ENCODE measurements at places on chromosomes 6 and 20.

DNA sequence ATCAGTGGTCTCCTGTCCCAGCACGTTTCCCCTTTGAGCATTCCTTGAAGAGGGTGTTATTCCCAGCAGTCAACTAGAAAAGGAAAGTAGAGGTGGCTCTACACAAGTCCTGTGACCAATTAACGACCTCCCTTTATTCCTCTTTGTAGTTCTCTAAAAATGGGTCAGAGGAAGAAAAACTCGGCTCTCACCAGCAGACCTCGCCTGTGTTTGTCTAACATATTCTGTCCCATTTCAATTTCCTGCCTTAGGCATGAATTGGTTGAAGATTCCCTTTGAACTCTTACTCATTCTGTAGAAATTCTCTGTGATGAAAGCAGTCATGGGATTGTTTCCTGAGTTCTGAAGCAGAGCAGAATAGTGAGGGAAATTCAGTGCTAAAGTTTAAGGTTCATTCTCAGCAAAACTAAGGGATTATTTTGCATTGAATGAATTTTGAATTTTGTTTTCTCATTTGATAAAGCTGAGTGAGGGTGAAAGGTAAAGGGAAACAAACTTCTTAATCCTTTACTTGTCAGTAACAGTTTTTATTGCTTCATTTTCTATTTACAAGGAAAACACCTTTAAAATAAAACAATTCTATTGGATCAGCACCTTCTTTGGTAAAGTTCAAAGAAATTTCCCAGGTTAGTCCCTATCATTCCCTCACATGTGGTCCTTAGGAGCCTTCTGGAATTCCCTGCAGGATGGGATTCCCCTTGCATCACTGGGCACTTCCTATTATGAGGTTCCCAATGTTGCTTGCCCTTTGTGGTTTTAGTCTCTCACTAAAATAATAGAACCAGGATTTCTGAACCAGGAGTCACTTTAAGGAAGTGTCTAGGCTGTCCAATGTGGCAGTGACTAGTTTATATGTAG, 105.8 kb downstream of the SLX4IP start:
- no peak for DNase-seq

DNA sequence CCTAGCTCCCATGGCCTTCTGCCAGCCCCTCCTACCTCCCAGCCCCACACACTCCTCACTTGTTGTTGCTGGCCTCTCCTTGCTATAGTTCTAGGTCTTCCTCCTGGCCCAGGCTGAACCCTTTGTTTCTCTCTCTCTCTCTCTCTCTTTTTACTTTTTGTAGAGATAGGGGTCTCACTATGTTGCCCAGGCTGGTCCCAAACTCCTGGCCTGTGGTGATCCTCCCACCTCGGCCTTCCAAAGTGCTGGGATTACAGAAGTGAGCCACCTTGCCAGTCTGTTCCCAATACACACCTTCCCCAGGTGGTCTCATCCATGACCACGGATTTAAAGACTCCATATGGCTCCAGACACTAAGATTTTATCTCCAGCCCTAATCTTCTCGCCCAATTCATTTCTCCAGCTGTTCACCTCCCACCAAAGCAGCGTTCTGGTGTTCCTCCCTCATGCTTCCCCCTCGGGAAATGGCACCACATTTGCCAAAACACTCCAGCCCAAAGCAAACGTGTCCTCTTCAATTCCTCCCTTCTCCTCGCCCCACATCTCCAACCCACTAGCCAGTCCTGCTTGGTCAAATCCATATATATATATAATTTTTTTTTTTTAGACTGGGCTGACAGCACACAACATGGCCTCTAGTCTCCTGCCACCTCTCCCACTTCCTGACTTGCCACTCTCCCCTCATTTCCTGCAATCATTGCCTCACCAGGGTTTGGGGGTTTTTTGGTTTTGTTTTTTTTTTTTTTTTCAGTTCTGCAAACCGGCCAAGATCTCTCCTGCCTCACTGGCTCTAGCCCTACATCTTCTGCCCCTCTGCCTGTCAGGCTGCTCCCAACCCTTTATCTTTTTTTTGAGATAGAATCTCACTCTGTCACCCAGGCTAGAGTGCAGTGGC, 104.4 kb downstream of the NCR2 start:
- DNase-seq = no peak

DNA sequence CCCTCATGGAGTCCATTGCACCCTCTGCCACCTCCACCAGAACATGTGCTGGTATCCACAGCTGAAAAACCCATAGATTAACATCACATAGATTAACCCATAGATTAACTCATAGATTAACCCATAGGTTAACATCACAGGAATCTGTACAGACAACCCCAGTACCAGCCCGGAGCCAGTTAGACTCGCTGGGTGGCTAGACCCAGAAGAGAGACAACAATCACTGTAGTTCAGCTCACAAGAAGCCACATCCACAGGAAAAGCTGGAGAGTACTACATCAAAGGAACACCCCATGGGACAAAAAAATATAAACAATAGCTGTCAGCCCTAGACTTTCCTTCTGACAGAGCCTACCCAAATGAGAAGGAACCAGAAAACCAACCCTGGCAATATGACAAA, 25.1 kb downstream of the SERPINB9 start:
- DNase-seq = no peak

DNA sequence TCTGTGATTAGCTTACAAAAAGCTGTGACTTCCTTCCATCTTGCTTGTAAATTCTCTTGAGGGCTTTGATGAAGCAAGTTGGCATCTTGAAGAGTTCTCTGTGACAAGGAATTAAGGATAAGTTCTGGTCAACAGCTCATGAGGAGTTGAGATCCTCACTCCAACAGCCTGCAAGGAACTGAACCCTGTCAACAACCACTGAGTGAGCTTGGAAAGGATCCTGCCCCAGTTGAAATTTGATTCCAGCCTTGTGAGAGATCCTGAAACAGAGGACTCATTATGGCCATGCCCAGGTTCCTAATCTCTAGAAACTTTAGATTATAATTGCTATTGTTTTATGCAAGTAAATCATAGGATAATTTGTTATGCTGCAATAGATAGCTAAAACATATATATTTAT, 133.7 kb downstream of the PTCHD4 start:
- no peak for DNase-seq

GRCh38 chr20:18748987-18749386, 64.6 kb upstream of the SCP2D1 start:
- DNase-seq = no peak

GRCh38 chr20:24261351-24261750, 208.1 kb upstream of the SYNDIG1 start:
- no peak for DNase-seq

DNA sequence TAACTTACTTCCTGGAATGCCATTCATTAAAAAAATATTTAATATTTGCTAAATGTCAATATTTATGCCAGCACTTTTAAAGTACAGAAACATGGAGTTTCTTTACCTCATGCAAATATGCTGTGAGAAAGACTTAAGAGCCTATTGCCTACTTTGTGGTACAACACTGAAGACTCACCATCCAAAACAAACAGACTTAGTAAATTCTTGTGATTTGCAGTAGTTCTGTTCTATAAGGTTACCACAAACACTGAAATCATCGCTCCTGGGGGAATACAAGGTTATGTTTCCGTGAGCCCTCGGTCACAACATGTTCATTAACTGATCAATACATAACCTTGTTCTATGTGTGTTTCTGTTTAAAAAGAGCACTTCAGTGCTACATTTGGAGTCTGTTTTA, 78.3 kb downstream of the ATG5 start:
- no peak for DNase-seq

DNA sequence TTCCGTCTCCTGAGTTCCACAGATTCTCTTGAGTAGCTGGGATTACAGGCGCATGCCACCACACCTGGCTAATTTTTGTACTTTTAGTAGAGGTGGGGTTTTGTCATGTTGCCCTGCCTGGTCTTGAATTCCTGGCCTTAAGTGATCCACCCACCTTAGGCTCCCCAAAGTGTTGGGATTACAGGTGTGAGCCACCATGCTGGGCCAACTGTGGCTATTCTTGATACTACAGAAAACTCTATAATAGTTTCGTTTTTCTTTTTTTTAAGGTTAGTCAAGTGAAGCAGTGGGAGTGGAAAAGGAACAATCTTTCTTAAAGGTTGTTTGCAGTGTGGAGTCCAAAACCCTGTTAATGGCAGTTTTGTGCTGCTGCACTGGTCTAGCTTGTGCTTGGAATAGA, 84.7 kb downstream of the POPDC3 start:
- DNase-seq = no peak

DNA sequence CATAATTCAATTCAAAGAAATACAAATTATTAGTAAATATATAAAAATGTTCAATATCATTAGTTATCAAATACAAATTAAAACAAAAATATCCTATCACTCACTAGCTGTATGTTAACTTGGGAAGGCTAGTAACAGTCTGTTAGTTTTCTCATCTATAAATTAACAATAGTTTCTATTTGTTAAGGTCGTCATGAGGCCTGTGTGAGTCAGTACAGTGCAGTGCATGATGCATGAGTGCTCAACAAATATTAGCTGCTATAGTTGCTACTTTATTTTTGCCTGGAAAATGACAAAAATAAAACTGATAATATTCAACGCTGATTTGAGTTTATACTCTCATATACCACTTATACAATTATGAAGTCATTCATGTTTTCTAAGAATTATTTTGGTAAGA, 401.6 kb upstream of the RUNX2 start:
- no peak for DNase-seq

DNA sequence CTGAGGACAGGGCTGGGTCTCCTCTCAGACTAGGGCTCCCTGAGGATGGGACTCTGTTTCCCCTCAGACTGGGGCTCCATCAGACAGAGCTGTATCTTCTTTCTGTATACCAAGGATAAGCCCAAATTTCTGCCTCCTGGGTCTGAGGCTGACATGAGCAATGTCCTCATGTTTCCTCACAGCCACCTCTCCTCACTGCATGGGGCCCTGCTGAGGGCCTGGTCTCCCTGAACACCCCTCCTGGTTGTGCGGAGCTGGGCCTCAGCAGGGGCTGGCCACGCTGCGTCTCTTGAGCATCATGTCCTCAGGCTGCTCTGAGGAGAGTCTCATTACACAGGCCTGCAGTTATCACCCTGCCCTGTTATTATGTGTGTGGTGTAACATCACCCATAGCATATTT, 144.6 kb downstream of the LRFN2 start:
- DNase-seq = no peak

- DNase-seq = no peak
These were observed 58.1 kb upstream of the SHLD1 start for GRCh38 chr20:5691918-5692618.

GRCh38 chr6:139743664-139744437, 369.4 kb upstream of the CITED2 start:
- DNase-seq = no peak

DNA sequence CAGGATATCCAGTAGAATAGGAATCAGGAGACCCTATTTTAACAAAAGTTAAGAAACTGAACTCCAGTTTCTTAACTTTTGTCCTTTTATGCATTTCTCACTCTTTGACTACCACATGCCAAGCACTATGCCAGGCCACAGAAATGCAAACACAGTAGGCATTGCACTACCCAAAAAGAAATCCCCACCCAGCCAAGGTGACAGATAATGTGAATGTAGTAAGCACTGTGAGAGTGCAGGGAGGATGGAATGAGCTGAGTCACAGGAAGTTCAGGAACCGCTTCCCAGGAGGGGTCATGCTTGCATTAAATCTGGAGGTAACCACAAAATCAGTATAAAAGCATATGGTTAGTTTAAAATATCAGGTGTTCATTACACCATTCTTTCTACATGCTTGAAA, 20.1 kb upstream of the FAM83C start:
- DNase-seq = no peak

- DNase-seq = no peak
These were observed 54.7 kb upstream of the TRIM39 start for GRCh38 chr6:30272032-30272431.

DNA sequence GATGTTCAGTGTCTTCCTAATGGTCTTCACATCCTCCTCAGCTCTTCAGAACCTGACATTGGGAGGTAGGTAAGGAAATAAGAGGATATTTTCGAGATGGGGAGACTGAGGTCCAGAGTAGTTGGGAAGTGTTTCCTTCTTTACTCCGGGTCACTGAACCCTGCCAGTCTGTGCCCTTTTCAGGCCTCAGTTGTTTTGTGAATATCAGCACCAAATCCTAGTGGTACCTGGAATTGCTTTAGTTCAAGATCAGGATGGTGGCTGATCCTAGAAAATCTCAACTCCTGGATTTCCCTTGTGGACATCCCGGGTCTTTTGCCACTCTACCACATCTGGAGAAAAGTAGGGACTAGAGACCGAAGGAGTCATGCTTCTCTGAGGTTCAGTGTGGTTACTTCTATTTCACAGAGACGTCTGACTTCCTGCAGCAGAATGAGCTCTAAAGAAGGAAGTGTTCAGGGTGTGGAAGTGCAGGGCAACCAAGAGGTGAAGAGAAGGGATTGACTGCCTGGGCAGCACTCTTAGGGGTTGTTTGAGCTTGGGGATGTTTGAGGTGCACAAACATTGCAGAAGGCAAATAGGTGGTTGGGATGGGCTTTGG, 995 bp downstream of the STK4 start:
- no peak for DNase-seq

DNA sequence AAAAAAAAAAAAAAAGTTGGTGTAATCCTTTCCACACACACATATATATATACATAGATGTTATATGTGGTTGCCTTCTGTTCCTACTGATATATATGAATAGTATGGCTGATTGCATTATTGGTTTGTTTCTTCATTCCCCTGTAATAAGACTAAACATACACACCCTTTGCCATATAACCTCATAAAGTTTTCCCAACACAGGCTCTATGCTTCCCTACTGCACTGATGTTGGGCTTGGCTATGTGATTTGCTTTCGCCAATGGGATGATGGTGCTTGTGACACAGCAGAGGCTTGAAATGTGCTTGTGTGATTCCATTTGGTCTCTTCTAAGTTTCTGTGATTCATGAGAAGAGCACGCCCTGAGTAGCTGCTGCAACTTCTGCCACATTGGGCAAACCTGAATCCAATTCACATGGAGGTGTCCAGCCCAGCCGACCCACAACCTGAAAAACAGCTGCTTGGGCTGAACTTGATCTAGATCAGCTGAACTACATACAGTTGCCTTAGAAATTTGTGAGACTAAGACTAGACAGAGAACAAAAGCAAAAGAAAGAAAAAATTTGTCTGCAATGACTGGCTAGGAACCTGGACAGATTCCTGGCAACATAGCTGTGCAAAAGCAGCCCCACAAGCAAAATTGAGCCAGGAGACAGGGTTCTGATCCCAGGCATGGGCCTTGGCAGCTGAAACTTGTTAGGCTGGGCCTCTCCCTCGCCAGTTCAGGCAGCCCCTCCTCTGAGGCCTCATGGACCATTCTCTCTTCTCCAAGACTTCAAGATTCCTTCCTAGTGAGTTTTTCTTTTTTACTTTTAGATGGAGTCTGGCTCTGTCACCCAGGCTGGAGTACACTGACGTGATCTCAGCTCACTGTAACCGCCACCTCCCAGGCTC, 13.4 kb upstream of the TBC1D20 start:
- DNase-seq = no peak
